ENCODE measurements at places on chromosomes 11 and 22.

DNA sequence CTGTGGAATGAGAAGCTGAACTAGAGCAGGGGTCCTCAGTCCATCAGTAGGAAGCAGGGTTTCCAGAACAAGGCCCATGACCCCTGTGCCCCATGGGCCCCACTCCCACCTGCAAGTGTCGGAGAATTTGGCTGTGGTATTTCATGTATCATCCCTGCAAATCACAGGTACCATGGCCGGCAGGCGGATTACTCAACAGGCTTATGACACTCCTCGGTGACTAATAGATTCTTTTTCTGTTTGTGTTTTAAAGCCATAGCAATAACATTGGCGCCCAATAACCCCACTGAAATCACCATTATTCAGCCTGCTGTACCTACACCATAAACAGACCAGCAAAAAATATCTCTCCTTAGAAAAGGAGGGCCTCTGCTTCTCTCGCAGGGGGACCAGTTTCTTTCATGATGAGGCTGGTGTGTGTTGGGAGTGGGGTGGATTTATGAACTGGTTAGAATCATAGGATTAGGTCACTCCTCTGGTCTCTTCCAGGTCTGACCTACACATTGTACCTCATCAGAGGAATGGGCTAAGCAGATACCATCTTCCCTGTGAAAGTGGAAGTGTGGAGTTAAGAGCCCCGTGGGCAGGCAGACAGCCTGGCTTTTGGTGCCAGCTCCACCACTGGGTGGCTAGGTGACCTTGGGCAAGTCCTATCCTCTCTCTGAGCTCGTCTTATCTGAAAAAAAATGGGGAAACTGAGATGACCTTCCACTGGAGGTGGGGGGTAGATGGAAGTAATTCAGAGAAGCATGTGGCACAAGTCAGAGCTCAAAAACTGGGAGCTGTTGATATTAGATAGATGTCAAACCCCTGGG lies 60.2 kb upstream of the WNT11 start:
- DNase-seq = no peak

DNA sequence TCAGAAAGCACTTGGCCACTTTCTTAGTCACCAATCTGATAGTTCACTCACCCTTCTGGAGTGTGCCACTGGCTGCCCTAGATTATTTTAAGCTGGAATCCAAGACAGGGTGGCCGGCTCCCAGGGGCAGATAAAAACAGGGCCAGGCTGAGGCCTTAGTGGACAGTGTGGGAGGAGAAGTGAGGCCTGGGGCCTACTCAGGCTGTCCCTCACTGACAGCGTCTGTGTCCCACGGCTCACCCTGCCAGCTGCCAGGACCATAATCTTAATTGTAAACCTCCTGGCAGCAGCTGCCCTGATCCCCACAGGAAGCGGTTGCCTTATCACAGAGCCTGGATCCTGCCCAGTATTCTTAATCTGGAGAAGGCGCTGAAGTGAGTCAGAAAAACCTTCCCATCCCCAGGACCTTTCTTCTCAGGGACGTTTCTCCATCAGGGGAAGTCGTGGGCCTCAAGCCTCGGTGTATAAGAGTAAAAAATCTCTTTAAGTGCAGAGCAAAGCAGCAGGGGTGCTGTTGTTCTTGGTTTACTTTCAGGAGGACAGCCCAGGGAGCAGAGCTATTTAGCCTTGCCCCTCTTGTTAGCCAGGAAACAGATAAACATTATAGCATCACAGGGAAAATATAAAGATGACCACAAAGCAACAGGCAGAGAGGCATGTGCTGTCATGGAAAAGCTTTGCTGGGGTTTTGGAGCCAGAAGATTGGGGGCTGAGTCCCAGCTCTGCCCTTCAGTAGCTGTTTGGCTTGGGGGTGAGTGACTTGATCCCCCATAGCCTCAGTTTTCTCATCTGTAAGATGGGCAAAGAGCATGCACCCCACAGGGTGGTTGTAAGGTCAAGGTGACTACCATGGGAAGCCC lies 39.6 kb downstream of the TSPAN18 start:
- no peak for DNase-seq

DNA sequence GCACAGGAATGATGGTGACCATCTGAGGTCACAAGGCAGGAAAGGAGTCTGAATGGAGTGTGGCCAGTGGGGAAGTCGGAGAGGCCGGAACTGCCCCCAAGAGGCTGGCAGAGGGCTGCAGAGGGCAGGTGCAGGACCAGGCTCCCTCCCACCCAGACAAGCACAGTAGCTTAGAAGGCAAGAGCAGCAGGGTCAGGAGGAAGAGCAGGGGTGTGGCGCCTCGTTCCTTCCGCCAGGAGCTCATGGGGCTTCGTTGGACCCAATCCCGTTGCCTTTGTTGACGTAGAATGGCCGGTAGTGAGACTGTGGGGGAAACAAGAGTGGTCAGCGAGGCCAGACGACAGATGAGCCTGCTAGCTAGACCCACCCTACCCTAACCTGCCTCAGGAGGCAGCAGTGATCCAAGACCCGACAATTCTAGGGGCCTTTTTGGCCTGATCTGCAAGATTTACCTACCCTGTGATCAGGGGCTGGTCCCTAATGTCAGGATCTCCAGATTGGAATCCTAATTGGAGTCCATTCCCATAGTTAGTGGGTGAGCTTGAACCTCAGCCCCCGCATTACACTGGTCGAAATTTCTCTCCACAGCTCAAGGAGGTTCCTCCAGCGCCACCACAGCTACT lies 25.6 kb downstream of the TRIM29 start:
- no peak for DNase-seq

- DNase-seq = no peak
Measured at GRCh38 chr11:65745049-65745448, 24.5 kb upstream of the RNASEH2C start.

DNA sequence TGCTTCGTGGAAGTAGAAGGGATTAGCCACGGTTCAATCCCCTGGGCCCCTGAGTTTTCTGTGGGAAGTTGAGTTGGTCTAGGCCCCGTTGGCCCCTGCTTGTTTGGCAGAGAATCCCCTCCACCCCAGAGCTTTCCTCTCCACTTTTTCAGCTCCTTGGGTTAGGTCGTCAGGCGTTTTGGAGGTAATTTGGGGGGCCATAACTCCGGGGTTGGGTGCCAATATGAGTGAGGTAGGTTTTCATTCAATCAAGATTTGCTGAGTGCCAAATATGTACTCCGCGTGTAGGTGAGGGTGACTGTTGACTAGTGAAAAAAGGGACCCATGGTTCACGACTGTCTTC lies 590 bp downstream of the ATG13 start:
- no peak for DNase-seq

DNA sequence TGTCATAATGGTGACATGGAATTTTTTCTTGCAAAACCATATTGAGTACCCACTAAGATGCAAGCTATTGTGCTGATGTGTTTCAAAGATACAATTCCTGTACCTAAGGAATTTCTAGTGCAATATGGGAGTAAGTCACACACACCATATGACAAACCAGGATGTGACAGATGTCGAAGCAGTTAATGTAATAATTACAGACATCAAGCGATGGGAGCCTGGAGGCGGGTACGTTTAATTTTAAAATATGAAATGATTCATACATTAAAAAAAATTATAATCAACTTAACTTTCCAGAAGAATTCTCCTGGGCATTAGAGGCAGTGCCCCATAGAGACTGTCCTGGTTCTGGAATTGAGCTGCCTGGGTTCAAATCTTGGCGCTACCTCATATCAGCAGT lies 6.0 kb downstream of the SYCE3 start:
- DNase-seq = no peak

DNA sequence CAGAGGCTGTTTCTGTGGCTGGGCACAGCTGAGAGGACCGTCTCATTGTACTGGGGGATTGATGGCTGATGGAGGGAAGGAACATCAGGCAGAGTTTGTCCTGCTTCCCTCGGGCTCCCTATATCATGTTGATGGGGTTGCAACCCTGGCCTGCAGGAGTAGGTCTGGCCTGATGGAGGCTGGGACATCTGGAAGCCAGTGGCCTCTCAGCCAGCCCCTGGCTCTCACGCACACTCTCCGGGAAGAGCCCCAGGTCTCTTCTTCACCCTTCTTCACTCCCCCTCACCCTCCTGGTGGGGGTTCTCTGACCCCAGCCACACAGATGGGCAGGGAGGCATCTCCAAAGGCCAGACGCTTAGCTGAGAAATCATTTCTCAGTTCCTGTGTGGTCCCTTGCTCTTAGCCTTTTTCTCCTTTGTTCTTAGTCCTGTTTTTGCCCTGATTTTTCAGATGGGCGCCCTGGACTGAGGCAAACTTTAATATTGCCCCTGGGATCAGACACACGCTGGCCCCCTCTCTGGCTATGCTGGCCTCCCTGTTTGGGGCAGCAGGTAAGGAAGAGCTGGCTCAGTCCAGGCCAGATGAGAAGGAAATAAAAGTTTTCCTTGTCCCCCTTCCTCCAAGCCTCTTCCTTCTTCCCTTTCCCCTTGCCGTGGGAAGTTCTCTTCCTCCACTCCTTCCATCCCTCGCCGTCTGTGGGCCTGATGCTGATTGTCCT lies 13.9 kb upstream of the ANO1 start:
- no peak for DNase-seq

DNA sequence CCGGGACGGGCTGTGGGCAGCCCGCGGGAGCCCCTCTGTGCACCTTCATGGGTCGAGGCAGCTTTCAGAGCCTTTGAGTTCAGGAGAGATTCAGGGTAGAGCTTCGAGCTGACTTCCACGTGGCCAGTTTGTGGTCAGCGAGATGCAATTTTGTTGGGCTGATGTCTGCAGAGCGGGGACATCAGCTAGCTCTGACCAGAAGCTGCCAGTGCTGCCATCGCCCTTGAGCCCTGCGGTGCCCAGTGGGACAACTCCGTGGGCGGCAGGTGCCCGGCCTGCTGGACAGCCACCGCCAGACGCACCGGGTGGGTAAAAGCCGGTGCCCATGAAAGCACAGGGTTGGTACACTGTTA lies 719 bp downstream of the TALDO1 start:
- DNase-seq = no peak

GRCh38 chr22:42134100-42135020 lies 3.8 kb upstream of the CYP2D6 start:
- DNase-seq = no peak

DNA sequence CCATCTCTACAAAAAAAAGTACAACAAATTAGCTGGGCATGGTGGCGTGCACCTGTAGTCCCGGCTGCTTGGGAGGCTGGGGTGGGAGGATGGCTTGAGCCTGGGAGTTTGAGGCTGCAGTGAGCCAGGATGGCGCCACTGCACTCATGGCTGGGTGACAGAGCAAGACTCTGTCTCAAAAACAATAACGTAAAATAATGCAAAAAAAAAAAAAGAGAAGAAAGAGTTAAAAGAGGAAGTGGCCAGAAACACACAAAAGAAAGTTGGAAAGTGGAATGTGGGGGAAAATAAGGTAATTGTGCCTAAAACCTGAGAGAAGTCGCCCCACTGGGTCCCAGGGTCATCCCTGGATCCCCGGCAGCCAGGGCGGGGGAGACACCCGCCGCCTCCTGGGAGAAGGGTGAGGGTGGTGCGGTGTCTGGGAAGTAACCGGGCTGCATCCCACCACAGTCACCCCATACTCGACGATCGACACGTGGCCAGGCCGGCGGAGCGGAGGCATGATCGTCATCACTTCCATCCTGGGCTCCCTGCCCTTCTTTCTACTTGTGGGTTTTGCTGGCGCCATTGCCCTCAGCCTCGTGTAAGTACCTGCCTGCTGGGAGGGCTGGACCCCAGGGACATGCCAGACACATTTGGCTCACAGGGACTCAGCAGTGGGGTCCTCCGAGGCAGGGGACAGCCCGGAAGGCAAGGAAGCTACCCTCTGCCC lies 8.1 kb downstream of the UPK3A start:
- no peak for DNase-seq

DNA sequence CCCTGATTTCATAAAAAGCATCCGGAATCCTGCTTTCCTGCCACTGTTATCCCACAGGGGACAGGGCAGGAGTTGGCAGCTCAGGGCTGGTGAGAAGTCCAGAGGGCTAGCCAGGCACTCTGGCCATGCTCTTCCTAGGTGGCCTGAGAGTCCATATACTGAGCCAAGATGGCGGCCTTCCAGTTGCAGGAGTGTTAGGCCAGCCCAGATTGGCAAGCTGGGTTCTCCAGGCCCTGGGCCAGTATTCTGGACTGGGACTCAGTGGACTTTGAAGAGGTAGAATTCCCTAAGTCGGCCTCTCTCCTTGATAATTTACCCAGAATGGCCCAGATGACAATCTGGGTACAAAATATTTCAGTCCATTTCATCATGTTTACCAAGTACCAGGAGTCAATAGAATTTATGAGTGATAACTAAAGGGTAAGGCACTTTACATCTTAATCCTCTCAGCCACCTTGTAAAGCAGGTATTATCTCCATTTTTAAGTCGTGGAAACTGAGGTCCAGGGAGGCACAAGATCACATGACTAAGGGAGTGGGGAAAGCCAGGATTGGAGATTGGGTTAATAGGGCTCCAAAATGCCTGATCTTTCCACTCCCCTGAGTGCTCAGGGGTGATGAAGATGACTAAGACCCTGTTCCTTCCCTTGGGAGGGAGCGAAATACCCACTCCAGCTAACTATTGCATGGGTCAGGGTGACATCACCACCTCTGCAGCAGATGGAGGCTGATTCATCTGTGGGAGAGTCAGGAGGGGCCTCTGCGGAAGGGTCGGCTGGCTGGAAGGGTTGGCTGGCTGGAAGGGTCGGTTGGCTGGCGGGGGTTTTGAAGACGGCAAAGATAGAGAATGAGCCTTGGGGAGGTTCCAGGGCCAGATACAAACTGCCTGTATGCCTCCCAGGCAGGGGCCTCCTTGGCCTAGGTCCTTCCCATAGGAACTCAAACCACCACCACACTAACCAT lies 1.2 kb upstream of the MICALL1 start:
- DNase-seq = peak; percentile 32

DNA sequence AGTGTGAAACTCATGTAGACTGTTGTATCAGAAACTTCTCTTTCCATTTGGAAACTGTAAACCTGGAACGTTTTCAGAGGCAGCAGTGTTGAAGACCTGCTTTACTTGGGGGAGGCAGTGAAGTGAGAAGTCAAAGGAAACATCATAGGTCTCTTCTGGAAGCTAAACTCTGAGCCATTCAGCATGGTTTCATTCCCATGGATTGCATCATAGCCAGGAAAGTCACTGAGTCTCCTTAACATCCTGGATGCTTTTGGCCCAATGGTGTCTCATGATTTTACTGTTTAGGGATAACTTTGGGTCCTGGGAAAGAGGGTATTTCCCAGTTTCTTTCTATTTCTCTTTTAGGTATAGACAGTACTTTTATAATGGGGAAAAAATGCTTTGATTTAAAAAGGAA lies 153.2 kb upstream of the E2F8 start:
- DNase-seq = no peak

DNA sequence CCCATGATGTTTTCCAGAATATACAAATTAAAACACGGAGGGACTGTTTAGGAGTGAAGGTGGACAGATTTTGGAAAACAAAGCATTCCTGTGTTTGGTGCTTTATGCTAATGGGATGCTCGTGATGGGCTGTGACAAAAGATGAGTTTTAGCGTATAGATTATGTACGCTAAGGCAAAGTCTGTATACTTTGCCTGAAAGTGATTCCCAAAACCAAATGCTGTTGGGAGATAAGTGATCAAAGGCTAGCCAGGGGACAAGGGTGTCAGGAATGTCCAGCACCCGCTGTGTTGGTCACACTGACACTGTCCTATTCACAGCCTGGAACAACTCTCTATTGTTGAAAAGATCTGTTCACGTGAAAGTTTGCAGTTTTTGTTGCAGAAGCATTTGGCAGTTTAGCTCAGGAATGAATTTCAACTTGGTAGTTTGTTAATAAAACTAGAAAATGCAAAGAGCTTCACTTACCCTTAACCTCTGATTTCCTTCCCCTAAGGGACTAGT lies 1.5 kb downstream of the JAM3 start:
- no peak for DNase-seq
